ENCODE measurements at places on chromosomes 1 and 21.
A peak's percentile ranks its signal among the peaks of the same experiment; 100 is the strongest.

DNA sequence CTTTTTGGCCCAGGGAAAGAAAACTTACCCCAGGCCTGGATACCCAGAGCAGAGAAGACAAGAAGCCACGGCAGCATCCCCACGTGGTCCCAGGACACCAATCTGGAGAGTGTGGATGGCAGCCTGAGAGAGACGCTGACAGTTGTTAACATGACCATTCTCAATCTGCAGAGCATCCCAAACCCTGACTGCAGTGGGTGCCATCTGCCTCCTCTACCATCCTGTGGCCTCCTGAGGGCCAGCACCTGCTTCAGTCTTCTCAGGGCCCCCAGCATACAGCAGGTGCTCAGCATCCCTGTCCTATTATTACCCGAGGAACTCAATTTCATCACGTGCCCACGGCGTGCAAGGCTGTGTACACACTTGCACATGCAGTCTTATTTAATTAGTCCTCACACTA is 785 bp downstream of the PGLYRP4 start:
- no peak for DNase-seq

DNA sequence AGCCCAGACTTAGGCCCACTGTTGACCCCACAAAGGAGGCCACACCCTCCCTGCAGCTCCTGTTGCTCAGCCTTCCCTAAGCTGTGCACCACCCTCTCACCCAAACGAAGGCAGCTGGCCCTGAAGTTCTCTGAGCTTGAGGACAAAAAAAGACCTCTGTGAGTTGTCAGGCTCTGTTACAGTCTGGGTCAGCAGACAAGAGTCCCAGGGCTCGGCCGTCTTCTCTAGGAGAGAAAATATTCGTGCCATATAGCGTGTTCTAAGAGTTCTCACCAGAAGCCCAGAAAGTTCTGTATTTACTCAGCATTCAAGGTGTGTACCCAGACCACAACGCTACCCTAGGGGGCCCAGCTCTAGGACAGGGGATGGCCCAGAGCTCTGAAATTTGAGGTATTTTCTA is 25.5 kb upstream of the LYST start:
- DNase-seq, result no peak

GRCh38 chr1:208460823-208461222 is 216.6 kb upstream of the PLXNA2 start:
- DNase-seq, result no peak

DNA sequence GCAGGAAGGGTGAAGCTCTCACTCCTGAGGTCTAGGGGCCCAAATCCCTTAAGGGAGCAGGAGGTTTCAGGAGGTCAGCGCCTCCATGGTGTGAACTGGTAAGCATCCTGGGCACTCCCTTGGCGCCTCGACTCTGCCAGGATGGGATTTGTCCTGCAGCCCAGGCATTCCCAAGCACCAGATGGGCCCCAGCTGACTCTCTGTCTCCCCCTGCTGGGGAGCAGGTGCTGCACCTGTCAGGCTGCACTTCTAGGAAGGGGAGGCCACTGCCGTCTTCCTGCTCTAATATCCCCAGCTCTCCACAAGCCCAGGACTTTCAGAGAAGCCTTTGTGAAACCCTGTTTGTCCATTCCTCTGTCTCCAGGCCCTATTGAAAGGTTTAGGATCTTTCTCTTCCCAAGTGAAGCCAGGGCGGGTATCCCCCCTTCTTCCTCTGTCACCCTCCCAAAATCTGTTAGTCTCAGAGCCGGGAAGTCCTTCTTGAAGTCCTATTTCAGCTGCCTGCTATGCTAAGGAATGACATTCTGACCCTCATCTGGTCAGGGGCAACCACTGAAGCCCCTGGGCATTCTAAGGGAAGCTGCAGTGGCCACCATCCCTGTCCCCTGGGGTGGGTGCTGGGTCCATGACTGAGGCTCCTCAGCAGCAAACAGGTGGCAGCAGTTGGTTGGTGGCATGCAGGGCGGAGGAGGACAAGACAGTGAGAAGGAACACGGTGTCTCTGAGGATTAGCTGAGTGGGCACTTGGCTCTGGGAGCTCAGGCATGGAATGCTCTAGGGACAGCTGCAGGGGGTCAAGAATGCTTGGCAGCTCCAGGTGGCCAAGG is 3.2 kb downstream of the MYBPH start:
- peak; percentile 57 for DNase-seq

DNA sequence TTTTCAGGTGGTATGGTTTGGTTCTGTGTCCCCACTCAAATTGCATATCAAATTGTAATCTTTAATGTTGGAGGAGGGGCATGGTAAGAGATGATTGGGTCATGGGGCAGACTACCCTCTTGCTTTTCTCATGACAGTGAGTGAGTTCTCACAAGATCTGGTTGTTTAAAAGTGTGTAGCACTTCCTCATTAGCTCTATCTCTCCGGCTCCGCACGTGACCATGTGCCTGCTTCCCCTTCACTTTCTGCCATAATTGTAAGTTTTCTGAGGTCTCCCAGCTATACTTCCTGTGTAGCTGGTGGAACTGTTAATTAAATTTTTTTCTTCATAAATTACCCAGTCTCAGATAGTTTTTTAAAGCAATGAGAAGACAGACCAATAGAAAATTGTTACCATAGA is 843.2 kb downstream of the AMY1C start:
- DNase-seq, result no peak

DNA sequence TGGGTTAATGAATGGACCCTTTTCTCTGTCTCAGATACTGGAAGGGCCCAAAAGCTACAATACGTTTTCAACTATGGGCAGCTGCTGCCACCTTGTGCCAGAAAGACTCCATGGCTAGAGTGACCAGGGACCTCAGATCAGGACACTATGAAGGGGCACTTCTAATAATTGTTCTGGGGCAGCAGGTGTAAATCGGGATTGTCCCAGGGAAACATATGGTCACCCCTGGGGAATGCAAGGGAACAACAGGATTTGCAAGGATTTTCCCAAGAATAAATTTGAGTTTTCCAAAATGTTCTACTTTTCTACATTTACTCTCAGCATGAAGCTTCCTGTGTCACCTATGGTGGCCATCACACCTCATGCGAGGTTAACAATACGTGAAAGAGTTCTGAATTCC is 12.0 kb upstream of the FCAMR start:
- DNase-seq, result peak; percentile 28

DNA sequence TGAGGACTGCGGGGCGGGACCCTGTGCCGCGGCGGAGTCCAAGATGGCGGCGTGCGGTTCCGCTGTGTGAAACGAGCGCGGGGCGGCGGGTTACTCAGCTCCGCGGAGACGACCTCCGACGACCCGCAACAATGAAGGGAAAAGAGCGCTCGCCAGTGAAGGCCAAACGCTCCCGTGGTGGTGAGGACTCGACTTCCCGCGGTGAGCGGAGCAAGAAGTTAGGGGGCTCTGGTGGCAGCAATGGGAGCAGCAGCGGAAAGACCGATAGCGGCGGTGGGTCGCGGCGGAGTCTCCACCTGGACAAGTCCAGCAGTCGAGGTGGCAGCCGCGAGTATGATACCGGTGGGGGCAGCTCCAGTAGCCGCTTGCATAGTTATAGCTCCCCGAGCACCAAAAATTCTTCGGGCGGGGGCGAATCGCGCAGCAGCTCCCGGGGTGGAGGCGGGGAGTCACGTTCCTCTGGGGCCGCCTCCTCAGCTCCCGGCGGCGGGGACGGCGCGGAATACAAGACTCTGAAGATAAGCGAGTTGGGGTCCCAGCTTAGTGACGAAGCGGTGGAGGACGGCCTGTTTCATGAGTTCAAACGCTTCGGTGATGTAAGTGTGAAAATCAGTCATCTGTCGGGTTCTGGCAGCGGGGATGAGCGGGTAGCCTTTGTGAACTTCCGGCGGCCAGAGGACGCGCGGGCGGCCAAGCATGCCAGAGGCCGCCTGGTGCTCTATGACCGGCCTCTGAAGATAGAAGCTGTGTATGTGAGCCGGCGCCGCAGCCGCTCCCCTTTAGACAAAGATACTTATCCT is 430 bp downstream of the RBM15 start:
- DNase-seq, result no peak

DNA sequence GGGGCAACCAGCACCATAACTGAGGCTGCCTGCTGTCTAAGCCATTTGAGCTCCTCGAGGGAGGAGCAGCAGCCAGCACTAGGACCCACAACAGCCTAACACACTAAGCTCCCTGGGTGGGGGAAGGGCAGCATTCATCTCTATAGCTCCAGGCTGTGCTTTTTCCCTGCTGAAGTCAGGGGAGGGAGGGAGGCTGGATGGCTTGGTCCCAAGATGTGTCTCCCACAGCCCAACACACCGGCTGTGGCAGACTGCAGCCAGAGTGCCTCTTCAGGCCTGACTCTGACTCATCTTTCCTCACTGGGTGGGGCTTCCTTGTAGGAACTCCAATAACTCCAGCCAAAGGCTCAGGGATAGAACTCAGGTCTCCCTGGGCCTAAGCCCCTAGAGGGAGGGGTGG is 296.3 kb downstream of the PRDM2 start:
- no peak for DNase-seq

DNA sequence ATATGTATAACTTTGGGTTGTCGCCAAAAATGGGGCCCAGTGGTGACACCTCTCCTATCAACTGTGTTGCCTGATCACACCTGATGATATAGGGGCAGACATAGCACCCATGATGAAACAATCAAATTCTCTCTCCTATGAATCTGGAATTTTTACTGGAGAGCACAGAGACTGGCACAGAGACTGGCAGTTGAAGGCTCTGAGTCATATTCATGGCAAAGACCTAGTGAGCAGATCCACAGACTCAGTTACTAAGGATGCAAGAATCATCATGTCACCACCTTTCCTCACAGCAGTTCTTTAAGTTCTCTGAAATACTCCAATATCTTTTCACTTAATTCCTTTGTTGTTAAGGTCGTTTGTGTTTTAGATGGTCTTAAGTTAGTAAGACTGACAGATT is 60.0 kb downstream of the APCS start:
- DNase-seq, result no peak

GRCh38 chr21:19724081-19724480 is 1274.1 kb upstream of the NCAM2 start:
- no peak for DNase-seq

- DNase-seq, result no peak
These were observed 27.4 kb downstream of the MRPS6 start for GRCh38 chr21:34100790-34101189.

GRCh38 chr1:191714845-191715244 is 443.4 kb upstream of the RGS18 start:
- DNase-seq, result no peak

DNA sequence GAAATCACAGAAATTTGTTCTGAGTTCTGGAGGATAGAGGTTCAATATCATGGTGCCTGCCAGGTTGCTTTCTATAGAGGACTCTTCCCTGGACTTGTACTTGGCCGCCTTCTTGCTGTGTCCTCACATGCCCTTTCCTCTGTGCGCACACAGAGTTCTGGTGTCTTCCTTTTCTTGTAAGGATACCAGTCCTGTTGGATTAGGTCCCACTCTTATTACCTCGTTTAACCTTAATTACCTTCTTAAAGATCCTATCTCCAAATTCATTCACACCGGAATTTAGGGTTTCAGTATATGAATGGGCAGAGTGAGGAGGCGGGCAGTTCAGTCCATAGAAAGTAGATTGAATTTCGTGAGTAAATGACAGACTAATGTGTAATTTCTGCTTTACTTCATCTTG is 413.9 kb downstream of the NCAM2 start:
- DNase-seq, result no peak

- DNase-seq, result no peak
These were observed 2.8 kb upstream of the SSU72 start for GRCh38 chr1:1577367-1578011.

DNA sequence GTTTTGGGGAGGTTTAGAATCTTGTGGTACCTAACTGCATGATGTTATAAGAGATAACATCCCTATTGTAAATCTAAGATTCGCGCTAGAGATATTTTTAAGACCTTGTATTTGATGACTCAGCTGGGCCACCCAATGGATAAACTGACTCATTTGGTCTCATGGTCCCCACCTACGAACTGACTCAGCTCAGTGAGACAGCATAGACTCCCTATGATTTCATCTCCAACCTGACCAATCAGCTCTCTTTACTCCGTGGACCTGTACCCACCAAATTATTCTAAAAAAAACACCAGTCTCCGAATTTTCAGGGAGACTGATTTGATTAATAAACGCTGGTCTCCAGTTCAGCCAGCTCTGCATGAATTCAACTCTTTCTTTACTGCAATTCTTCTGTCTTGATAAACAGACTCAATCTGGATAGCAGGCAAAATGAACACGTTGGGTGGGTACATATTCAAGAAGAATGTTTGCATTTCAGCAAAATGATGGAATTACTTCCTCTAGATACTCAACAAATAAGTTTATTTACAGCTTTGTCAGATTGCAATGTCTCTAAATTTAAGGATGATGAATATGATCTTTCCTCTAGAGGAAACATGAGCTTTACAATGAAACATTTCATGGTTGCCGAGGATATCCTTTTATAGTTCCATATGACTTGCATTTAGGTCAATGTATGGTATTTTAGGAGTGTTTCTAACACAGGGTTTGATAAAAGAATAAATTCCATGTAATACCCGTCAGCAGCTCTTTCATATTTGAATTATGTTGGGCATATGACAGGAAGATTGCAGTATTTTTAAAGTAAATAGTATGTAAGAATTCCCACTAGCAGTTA is 516.6 kb upstream of the RGS18 start:
- no peak for DNase-seq

- DNase-seq, result no peak
These were observed 337.6 kb upstream of the SNX7 start for GRCh38 chr1:98323906-98324358.

DNA sequence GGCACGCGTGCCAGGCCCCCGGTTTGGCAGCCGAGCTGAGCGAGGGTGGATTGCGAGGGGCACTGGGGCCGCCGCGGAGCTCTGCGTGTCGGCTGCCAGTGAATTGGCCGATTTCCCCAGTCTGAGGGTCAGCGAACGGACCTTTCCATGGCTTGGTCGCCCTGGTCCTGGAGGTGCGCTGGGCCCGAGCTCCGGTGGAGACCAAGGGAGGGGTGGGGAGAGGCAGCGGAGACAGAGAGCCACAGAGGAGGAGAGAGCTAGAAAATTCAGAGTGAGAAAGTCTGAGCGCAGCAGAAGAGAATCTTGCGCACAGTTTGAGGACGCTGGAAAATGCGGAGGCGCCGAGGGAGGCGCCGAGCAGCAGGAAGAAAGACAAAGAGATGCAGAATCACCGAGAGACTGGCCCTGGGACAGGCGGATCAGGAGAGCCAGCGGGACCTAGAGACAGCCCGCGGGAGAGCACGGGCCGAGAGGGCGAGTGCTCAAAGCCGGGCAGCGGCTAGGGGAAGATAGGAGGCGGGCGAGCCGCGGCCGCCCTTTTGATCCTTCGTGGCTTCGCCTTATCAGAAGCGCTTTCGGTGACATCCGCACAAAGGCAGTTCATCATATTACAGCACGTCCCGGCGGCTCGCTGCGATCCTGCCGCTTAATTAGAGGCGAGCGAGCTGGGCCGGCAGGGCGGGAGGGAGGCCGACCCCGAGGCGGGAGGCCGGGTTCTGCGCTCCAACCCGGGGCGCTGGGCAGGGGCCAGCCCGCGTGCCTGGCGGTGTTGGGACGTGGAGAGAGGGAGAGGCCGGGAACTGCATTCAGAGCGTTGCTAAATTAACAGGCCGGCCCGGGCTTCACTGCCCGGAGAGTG is 12.7 kb downstream of the PAX7 start:
- DNase-seq, result no peak

GRCh38 chr1:219576931-219577730 is 35.8 kb downstream of the ZC3H11B start:
- DNase-seq, result no peak

GRCh38 chr1:2311184-2312032 is 79.9 kb downstream of the MORN1 start:
- peak; percentile 59 for DNase-seq

- DNase-seq, result no peak
These were observed 10.8 kb upstream of the PSMD4 start for GRCh38 chr1:151243683-151244216.

Data from neural crest cell (in vitro differentiated cells).